ENCODE measurements at places on chromosomes 11 and 22. TPM values are rescaled to one million over a fixed set of nuclear protein-coding genes. Genes with fewer than 3 reads are reported as not detected.

Gene MMP10
- not detected for total RNA-seq

Gene C11orf16
- total RNA-seq: not detected

Gene CCDC89
- 1.2 TPM for total RNA-seq

Gene IFITM10
- total RNA-seq: 1.3 TPM

Data from subcutaneous adipose tissue (tissue), 4 donors.